ENCODE measurements at places on chromosomes 4 and X.

DNA sequence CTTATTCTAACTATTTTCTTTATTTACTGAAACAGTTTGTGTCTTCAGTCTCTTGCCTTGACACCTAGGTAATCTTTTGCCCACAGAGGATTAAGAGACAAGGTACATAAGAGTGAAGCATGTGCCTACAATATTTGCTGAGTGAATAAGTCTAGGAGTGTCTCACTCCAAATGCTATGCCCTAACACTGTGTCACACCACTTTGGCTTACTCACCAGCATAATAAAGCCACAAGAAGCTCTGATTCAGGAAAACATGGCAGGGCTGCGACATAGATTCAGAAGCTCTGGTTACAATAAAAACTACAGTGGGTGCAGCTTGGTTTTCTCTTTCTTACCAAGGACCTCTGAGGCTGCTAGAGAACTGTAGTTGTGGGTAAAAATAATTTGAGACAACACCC, 127.1 kb downstream of the RBM46 start:
- no peak for DNase-seq

- no peak for DNase-seq
These were observed 8.9 kb upstream of the RGS12 start for GRCh38 chr4:3283916-3284315.

DNA sequence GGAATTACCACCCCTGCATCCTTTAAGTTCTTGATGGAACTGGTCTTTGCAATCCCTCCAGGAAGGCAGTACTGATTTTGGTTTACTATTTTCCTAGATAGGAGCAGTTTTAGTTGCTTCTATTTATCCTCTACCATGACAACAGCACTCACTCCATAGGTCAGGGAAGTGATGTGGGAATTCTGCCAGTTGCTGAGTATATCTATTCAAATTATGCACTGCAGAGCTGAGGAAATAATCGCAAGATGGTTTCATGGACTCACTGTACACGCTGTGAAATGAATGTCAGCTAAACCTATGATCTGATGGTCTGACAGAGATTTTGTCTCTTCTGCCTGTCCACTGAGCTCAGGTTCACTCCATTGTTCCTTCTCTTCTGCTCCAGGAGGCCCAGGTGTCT, 135.8 kb downstream of the FAAH2 start:
- DNase-seq: no peak

- DNase-seq: no peak
These were observed 27.4 kb downstream of the HMGN5 start for GRCh38 chrX:81174286-81174685.

- DNase-seq: no peak
These were observed 211.2 kb downstream of the SNCA start for GRCh38 chr4:89625599-89626293.

- no peak for DNase-seq
These were observed 1554.0 kb upstream of the PCDH10 start for GRCh38 chr4:131595140-131595539.

DNA sequence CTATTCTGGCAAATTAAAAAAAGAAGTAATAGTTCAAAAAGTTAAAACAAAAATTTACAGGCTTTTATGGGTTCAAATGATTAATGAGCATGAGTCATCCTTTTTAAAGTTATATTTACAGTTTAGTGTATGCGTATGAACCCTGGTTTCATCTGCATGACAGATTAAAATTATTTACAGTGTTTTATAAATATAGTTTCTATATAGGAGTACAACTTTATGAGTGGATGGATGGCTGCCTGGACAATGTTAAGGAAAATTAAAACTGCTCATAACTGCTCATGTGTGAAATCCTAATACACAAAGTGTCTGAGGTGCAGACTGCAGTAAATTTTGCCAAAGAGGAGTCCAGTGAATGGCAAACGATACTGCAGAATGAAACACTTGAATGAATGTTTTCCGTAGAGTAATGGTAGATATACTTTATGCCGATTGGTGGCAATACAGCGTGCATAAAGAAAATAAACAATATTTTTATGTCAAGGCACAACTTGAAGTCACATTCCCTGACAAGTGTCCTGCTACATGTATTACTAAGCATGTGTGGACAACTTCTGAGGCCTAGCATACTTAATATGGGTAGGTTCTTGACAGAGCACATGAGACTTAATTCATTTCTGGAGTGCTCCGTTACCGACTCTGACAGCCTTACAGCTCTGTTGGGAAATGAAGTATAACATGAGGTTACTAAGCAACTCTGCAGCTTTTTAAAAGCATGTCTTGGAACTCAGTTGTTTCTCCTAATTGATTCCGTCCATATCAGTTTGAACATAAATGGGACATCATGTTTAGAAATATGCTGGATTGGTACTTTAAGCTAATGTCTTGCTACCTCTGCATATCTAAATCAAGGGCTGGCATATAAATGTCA, 985.6 kb upstream of the PCDH7 start:
- no peak for DNase-seq

DNA sequence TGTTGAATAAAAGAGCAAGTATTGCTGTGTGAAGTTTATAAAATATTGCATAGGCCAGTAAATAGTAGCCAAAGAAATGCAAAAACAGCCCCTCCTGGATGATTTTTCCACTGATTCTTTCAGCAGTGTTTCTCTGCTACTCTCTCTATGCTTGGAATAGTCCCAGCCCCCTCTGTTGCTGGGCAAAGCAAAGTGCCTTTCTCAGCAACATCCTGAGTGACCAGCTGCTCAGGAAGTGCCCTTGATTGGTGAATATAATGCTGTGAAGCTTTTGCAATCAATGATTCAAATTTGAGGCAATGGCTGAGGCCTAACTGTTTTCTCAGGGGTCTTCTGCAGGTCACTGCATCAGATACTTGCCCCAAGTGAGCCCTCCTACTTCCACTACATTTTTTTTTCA, 656.7 kb downstream of the ZNF674 start:
- no peak for DNase-seq

DNA sequence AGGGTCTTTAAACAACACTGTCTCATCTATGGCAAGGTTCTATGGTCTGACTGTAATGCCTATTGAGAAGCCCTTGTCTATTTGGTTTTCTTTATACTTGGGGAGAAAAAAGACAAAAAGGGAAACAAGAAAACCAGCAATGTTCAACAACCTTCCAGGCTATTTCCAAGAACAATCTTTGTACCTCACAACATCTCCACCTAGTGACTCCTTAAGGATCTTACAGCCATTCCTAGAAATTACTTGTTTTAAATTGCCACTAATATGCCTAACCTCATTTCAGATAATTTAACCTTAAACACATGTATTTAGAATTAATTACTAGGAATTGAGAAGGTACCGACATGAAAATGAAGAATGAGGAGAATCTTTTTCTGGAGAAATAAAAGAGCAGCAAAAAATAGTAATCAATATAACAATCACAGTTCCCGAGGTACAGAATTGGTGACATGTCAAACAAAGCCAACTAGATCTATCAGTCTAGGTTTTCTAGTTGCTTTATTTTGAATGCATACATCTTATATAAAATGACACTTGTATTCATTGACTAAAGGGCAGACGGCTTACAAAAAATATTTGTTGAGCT, 1.6 kb upstream of the RBM46 start:
- DNase-seq: no peak

- no peak for DNase-seq
These were observed 118.1 kb upstream of the PRR32 start for GRCh38 chrX:126701380-126701779.

DNA sequence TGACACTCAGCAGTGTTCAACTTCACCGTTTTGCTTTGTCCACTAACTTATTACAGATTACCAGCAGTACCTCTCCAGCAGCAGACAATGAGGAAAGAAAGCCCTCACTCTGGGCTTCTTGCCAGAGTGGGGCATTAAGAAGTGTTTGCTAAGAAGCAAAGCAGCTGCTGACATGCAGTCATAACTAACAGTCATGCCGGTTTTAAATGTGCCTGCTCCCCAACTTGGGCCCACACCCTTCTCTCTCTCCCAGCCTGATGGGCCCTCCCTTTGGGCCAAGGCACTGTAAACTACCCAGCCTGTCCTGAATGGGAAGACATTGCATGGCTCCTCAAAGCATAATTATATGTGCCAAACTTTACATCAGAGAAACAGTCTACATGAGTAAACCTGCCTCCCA, 54.6 kb upstream of the HHIP start:
- DNase-seq: no peak

- DNase-seq: no peak
These were observed 773 bp downstream of the SNCA start for GRCh38 chr4:89836031-89836745.

DNA sequence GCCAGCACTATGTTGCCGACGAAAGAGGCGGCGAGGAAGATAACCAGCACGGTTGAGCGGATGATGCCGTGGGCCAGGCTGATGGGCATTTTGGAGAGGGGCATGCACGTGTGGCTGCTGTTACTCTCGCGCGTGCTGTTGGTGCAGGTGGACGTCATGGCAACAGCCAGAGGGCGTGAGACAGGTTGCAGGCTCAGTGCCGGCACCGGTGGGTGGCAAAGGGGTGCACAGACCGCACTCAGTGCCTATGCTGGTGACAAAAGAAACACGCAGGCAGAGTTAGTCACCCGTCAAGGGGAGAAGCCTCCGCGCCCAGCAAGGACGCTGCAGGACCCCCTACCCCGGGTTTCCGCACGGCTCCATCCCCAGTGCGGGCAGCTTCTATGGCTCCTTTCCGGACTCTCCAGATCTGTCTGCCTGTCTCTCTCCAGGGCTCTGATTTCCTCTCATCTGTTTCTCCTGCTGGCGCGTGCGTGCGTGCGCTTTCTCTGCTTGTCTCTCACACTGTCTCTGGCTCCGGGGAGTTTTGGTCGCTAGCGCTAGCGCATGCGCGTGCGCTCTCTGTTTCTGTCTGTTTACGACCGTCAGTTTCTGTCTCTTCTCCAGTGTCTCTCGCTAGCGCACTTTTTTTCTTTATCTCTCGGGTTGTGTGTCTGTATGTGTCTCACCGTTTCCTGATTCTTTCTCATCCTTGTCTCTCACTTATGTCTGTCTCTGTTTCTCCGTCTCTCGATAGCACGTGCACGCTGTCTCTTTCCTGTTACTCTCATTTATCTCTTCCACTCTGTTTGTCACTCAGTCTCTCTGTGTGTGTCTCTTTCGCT, 2.1 kb downstream of the GPR101 start:
- DNase-seq: no peak

Data from activated gamma-delta T cell treated with anti-CD3 and anti-CD28 coated beads, Interleukin-2, amount 50 U/mL, for 16 hours (primary cell).